CD4-positive, alpha-beta T cell treated with Interleukin-15 for 4 hours (primary cell): ENCODE measurements at places on chromosomes 4 and X.

- DNase-seq: no peak
Observed at GRCh38 chrX:80266287-80266686, 154.0 kb upstream of the TENT5D start.

GRCh38 chrX:139844163-139844562, 88.7 kb downstream of the ATP11C start:
- DNase-seq: no peak

GRCh38 chr4:183053681-183054080, 45.4 kb upstream of the WWC2 start:
- no peak for DNase-seq

DNA sequence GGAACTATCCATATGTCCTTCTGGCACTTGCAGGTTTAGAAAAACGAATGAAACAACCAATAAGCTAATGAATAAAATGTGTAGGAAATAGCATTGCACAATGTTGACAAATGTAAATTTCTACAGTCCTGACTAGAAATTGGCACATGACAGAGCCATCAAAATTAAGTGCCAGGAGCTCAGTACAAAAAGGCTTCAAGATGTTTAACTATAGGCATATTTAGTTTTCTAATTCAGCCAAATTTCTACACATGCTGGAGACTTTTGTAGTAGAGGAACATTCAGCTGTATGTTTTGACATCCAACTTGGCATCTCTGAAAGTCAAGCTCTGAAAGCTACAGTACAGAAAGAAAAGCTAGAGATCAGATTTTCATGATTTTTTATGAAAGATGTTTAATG, 1999.4 kb upstream of the AGA start:
- DNase-seq: no peak

DNA sequence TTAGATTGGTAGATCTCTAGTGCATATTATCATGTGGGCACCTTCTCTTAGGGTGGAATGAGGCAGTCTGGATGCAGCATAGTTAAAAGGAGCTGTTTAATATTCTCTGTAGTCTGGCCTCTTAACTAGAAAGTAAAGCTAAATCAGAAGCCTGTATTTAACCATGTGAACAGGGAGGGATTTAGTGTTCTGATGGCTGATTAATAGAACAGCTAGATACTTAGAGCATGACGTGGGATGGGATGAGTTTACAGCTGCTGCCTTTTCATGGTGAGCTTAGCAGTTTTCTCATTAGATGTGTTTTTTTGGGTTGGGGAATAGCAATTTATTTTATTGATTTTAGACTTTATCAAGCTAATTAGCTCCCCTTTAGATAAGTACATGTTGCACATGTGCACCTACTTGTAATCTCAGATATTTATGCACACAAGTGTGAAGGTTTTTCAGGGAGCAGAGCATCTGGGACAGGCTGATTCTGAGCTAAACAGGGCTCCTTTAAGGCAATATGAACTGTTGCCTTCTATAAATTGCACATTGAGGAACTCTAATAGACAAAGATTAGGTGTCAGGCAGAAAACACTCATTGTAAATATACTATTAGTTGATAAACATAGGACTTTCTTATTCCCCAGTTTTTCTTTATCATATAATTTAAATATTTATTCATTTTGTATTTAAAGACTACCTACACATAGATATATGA, 34.1 kb downstream of the YIPF6 start:
- no peak for DNase-seq
